ENCODE measurements at places on chromosomes 11 and 22.

DNA sequence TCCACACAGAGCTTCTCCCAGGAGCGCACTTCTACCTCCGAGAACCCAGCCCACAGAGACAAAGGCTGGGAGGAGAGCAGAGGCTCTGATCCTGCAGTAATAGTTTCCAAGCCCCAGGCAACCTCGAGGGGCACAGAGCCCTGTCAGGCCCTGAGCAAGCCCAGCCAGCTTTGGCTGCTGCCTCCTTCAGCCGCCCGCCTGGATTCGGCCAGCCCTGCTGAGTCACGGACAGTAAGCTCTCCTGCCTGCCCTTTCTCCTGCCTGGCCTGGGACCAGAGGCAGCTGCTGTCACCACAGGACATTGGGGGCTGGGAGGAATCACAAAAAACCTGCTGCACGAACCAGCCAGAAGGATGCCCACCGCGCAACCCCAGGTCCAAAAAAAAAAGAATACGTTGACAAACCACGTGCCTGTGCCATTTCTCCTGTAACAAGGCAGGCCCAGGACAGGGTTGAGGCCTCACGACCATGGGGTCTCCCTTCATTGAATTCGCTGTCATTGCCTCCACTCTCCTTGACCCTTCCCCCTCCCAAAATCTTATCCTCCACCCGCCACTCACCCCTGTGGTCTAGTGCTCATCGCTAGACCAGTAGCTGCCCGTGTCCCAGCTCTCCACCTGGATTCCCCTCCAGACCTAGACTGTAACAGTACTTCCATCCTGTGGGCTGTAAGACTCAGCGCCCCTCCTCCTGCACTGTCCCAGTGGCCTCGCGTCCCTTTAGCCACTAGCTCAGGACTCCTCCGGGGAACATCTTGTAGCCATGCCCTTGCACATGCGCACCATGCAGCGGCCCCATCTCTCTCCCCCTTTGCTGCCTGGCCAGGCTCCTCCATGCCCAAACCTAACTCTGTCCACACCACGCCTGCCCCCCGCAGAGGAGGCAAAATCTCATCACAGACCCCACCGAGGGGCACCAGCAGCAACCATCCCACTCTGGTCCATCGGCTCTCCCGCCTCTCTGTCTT lies 7.4 kb upstream of the SLC22A12 start:
- DNase-seq = no peak

DNA sequence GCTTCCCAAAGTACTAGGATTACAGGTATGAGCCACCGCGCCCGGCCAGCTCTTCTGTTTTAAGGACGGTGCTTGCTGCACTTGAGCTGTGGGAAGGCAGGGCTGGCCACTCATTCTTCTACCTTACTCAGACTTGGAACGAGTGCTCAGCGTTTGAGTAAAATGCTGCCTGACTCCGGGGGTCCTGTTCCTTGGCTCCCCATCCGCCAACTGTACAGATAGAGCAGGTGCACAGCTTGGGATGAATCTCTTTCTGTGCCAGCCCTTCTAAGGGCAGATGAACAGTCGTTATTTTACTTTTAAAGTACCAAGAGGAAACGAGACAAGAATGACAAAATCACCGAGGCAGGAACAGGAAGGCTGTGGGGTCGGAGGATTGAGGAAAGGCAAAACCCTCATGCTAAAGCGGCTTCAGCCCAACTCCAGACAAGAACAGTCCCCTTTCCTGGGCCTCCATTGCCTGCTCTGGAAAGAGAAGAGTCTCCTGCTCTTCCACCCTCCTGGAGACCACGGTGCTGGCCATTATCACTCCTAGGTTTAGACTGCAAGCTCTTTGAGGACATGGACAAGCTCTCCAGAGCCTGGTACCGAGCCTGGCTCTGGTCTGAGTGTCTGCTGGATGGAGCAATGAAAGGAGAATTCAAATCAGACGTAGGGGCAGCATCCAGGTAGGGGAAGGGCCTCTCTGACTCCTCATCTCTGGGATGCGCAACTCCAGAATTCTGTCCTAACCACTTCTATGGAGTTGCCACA lies 1.1 kb upstream of the SUN2 start:
- no peak for DNase-seq

GRCh38 chr11:35030716-35031213 lies 108.2 kb upstream of the CD44 start:
- no peak for DNase-seq

GRCh38 chr11:116948391-116948790 lies 111.0 kb upstream of the APOA1 start:
- DNase-seq = no peak

DNA sequence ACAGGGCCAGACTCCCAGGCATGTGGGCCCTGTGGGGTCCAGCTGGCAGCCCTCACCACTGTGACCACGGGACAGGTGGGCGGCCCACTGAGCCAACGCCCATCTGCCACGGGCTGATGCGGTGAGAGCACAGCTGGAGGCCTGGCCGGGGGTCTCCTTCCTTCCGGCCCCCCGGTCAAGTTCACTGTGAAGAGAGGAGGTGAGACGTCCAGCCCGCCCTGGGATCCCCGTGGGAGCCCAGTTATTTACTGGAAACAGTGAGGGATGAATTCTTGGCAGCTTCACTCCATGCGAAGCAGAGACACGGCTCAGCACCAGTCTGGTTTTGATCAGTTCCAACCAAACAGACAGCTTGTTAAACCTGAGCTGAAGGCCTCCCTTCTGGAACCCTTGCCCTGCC lies 38.7 kb downstream of the WNT11 start:
- DNase-seq = no peak

- no peak for DNase-seq
These were observed 45.8 kb downstream of the LMO1 start for GRCh38 chr11:8217926-8218325.

DNA sequence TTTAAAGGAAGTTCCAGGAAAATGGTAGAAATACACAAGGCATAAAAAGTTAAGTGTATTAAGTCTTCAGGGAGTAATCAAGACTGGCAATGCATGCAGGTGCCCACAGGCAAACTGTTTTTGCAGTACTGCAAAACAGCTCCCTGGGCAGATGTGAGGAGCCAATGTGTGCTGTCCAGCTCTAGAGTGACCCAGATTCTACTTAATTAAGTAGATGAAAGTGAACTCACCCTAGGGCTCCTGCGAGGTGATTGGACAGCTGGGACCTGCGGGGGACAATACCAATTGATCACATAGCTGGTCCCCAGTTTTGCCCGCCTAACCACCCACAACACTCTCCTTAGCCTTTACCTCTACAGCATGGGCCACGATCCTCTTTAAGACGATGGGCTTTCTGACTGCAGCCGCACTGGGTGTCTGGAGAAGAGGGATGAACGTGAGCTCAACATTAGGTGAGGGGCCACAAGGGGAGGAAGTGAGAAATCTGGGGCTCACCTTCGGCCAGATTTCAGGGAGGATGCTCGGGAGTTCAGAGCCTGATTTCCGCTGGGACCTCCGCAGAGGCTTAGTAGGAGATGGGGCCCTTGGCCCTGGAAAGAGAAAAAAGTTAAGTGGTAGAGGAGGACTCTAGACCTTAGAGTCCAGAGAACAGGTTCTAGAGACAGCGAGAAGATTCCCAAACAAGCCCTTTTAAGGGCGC lies 556 bp downstream of the CDCA5 start:
- no peak for DNase-seq

DNA sequence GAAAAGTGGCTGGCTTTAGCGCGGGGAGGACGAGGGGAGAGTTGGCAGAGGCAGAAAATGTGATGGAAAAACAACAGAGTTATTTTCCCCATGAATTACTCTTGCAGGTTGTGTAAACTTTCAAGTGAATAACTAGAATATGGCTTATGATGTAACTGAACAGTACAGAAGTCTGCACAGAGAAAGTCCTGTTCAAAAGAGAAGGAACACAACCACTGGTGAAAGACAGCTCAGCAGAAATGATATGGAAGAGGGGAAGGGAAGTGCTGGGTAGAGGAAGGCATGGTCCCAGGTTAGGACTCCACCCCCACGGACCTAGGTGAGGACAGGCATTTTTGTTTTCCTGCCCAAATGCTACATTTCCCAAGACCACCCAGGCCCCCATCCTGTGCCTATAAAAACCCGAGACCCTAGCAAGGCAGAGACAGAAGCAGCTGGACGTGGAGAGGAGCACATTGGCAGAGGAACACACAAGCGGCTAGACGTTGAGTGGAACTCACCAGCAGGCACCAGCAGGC lies 77.7 kb downstream of the MAML2 start:
- DNase-seq = no peak

GRCh38 chr22:35830305-35830704 lies 112.6 kb downstream of the APOL5 start:
- DNase-seq = no peak

- DNase-seq = no peak
These were observed 13.5 kb downstream of the ACO2 start for GRCh38 chr22:41482319-41482935.

GRCh38 chr11:72969894-72970335 lies 155.7 kb downstream of the ATG16L2 start:
- DNase-seq = no peak

GRCh38 chr11:122019908-122020694 lies 95.9 kb downstream of the BLID start:
- no peak for DNase-seq

GRCh38 chr22:44728761-44729324 lies 23.5 kb upstream of the ARHGAP8 start:
- no peak for DNase-seq

DNA sequence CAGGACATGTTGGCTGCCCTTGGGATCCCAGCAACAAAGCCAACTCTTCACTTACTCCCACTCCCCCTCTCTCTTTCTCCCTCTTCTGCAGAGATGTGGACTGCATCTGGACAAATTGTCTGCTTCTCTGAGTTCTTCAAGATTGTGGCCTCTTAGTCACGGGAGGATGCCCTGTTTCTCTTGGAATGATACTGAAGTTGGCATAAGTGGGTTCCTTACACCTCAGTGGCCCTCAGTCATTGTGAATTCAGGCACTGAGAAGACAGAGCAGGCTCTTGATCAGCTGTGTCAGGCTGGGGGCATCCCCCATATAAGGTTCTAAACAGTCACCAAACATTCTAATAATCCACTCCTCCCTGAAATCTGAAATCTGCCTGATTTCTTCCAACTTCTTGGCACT lies 6.1 kb upstream of the E2F8 start:
- DNase-seq = no peak

DNA sequence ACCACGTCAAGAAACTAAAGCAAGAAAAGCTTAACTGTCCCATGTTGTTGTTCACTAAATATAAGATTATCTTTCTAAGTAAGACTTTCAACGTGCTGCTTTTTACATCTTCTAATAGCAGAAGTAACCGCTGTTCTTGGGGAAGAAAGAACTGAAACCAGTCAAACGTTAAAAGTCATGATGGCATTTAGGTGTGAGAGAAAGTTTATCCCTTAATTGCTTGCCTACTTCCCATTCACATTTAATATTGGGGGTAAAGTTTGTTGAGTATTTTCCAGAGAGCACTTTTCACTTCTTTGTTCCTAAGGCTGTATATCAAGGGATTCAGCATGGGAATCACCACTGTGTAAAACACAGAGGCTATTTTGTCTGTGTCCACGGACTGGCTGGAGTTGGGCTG lies 970 bp downstream of the OR5B21 start:
- no peak for DNase-seq

DNA sequence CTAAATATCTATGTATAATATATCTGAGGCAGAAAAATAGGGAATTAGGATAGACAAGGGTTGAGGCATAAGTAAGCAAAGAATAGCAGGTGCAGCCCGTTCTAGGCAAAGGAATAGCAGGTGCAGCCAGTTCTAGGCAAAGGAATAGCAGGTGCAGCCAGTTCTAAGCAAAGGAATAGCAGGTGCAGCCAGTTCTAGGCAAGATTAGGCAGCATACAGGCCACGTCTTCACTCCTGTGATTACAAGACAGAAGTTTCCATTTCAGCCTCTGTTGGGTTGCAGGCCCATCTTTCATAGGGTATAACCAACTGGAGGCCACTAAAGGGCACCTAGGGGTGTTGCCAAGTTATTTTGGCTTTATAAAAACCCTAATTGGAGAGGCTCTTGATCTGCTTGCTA lies 28.8 kb upstream of the CHORDC1 start:
- DNase-seq = no peak

- DNase-seq = no peak
These were observed 1.2 kb upstream of the ARHGEF12 start for GRCh38 chr11:120334894-120335462.

GRCh38 chr22:46107089-46107664 lies 43.1 kb upstream of the PPARA start:
- no peak for DNase-seq

DNA sequence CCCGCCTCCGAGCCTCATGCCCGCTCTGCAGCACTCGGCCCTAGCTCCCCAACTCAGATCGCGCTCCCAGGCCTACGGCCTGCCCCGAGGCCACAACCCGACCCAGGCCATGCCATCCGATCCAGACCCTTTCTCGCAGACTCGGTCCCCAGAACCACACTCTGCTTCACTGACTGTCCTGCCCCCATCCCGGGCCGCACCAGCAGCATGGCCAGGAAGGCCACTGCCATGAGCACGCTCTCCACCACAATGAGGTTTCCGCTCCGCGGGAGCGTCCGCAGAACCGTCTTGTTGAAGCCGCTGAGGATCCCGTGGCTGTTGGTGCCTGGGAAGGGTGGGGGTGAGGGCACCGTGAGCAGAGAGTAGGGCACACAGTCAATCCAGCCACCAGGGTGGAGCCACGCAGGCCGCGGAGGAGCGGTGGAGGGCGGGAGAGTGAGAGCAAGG lies 6.4 kb downstream of the UNC93B1 start:
- no peak for DNase-seq

GRCh38 chr22:38313384-38313955 lies 3.8 kb downstream of the CSNK1E start:
- no peak for DNase-seq

DNA sequence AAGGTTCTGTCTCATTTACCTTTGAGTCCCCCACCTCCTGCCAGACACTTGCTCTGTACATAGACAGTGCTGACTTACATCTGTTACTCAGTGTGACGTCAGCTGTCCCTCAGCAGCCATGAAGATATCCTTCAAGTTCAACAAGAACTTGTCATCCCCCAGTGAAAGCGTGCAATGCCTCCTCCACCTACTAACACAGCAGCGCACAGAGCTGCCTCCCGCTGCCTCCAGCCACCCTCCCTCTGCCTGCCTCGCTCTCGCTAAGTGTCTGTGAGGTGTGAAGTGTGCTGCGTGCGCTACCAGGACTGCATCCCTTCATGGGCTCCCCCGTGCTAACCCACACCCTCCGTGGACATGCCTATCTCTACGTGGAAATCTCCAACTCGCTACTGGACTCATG lies 621.4 kb downstream of the BRD1 start:
- DNase-seq = no peak

- no peak for DNase-seq
These were observed 6.7 kb upstream of the RTN4RL2 start for GRCh38 chr11:57453543-57454177.

DNA sequence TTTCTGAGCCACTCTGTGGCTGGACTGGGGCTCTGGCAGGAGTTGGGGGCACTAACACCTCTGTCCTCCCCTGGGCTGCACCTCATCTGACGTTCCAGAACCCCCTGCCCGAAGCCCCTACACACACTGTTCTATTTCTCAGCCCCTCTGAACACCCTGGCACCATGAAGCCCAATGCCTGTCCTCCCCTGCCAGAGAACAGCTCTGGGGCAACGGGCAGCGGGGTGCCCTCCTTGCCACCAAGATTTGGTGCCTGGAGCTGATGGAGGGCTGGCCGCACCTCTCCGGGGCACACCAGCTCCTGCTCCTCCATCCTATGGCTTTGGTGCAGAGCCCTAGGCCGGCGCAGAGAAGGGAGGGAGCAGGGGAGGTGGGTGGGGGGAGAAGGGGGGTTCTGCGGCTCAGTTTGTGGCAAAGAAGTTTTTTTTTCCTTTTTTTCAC lies 16.3 kb downstream of the DUSP8 start:
- DNase-seq = no peak
